ENCODE measurements at places on chromosomes 16 and 17.

GRCh38 chr17:74304184-74304583, 21.8 kb upstream of the KIF19 start:
- no peak for DNase-seq

DNA sequence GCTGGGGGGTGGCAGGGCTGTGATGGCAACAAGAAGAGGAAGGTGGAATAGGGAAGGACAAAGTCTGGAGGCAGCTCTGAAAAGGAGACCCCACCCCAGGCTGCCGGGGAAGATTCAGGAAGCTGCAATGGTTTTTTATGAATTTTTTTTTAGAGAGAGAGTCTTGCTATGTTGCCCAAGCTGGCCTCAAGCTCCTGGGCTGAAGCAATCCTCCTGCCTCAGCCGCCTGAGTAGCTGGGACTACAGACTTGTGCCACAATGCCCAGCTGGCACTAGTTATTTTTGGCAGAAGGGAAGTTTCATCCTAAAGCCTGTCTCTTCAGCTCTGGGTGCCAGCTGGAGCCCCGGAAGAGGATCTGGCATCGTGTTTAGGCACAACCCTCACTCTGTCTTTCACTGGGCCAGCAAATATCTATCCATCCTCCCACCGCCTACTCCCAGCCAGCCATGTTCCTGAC, 1.3 kb upstream of the CES3 start:
- DNase-seq: no peak

DNA sequence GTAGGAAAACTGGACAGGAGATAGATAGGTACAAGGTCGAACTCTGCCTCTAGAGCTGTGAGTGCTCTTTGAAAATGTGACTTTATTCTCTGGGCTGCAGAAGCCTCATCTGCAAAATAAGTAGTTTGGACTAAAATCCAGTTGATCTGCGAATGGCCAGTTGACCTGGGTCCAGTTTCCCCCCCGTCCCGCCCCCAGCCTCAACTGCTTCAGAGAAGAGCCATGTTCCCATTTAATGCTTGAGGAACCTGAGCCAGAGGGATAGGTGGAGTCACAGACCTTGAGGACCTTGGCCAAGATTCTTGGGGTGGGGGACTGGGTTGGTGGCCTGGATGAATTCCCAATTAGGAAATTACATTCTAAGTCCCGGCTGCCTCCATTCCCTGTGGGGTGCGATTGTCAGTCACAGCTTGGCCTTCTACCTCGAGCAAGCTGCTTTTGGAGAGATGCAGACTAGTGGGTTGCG, 14.1 kb downstream of the TBX2 start:
- no peak for DNase-seq

DNA sequence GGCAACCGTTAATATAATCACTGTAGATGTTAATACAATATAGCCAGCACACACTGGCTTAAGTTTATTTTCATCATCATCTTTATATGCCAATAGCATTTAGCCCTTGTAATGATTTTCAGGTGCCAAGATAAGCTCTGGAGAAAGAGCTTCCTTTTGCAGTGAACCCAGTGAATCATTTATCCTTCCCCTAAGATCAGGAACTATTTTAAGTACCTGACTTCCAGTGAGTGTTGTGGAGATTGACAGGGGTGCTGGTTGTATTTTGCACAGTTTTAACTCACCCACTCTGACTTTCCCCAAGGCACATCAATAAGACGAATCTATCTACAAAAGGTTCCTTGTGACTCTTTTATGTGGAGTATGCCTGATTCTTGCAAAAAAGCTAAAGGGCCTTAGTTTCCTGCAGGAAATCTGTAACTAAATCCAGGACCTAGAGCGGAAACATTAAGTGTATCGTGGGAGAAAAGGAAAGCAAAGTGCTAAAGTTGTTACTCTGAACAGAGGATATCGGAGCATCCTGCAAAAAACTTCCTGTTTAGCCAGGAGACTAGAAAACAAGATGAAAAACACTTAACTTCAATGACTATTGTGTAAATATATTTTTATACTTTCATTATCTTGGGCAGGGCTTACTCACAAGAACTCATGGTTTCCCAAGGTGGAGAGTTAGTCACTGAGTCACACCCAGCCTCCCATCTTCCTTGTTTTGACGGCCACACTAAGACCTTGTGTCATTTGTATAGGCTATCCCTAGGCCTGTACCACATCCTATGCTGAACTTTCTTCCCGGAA, 183.6 kb downstream of the MAP2K6 start:
- no peak for DNase-seq

- DNase-seq: no peak
Observed at GRCh38 chr16:5639531-5639930, 541.9 kb upstream of the EEF2KMT start.

DNA sequence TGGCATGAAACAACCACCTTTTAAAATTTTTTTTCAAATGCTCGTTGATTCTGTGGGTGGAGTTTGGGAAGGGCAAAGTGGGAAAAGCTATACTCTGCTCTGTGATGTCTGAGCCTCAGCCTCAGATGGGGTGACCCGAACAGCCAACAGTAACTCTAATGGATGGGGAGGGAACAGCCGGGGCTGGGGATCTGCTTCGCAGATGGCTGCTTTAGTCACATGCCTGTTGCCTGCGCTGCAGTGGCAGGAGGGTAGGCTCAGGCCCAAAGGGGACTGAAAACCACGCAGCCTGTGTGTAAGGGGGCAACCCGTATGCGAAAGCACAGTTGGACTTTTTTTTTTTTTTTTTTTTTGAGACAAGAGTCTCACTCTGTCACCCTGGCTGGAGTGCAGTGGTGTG, 14.9 kb upstream of the MAPK3 start:
- no peak for DNase-seq

- DNase-seq: no peak
Observed at GRCh38 chr16:1150511-1150982, 2.4 kb upstream of the CACNA1H start.

GRCh38 chr16:55467898-55468297, 11.1 kb upstream of the MMP2 start:
- DNase-seq: no peak

DNA sequence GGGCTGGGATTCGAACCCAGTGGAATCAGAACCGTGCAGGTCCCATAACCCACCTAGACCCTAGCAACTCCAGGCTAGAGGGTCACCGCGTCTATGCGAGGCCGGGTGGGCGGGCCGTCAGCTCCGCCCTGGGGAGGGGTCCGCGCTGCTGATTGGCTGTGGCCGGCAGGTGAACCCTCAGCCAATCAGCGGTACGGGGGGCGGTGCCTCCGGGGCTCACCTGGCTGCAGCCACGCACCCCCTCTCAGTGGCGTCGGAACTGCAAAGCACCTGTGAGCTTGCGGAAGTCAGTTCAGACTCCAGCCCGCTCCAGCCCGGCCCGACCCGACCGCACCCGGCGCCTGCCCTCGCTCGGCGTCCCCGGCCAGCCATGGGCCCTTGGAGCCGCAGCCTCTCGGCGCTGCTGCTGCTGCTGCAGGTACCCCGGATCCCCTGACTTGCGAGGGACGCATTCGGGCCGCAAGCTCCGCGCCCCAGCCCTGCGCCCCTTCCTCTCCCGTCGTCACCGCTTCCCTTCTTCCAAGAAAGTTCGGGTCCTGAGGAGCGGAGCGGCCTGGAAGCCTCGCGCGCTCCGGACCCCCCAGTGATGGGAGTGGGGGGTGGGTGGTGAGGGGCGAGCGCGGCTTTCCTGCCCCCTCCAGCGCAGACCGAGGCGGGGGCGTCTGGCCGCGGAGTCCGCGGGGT, at the start of gene CDH1:
Gene CDH1, plus strand, starts transcription at position 247 of the 684 bp plus-strand sequence. Its CDS starts 124 bp downstream, at position 371.
- no peak for DNase-seq

DNA sequence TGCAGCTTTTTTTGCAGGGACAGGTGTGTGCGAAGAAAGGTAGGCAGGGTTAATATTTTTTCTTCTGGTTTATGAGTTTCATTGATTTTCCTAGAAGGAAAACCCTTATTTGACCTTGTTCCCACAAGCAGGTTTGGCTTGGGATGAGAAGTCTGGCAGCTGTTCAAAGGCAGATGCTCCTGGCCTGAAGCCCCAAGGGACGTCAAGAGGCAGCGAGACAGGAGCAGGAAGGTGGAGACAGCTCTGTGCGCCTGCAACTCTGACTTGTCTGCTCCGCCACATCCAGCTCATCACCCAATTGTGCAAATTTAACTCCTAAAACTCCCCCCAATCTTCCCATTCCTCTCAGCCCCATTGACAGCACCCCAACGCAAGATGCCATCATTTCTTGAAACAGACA, 136.8 kb upstream of the XYLT1 start:
- no peak for DNase-seq

DNA sequence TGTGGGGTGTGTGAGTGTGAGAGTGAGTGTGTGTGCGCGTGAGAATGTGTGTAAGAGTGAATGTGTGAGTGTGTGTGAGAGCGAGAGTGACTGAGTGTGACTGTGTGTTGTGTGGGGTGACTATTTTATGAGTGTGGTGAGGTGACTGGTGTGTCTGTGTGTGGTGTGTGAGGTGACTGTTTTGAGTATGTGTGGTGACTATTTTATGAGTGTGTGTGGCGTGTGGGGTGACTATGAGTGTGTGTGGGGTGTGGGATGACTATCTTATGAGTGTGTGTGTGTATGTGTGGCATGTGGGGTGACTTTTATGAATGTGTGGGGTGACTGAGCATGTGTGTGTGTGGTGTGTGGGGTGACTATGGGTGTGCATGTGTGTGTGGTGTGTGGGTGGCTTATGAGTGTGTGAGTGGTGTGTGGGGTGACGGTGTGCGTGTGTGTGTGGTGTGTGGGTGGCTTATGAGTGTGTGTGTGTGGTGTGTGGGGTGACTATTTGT, 152.9 kb upstream of the PLCG2 start:
- DNase-seq: no peak

DNA sequence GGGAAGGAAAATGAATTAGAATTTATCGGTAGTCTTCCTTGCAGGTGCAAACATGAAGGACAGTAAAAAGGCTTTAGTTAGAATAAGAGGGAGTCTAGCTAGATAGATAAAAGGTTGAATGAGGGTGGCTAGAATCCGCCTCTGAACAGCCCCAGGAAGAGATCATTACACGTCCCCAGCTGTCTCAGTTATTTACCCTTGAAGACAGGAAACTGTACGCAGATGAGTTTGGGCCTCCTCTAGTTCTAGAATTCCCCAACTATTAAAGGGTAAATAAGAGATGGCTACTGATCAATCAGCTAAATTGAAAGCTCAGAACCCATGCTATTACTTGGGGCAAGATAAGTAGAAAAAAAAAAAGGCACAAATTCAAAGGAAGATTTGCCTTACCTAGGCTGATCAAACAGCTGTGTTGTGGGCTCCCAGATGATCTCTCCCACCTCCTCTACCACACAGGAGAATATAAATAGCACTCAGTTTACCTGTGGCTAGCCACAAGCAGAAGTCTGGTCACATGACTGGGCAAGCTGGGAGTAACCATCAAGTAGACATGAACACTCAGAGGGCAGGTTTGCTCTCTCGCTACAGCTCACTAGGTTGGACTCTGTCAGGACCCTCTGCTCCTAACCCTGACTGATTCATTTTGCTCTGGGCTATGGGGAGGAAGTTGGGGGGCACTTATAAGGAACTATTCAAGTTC, 17.0 kb downstream of the FAM117A start:
- DNase-seq: peak; percentile 34

- DNase-seq: no peak
Observed at GRCh38 chr16:27405546-27406451, 3.8 kb downstream of the IL21R start.

GRCh38 chr17:27631411-27631760, 398 bp downstream of the LGALS9 start:
- DNase-seq: no peak

- DNase-seq: no peak
Observed at GRCh38 chr16:84058664-84059063, 16.1 kb upstream of the SLC38A8 start.

GRCh38 chr16:86502856-86503748, 7.2 kb upstream of the FOXF1 start:
- no peak for DNase-seq

- DNase-seq: no peak
Observed at GRCh38 chr16:54050459-54051210, 236.0 kb downstream of the IRX3 start.

GRCh38 chr17:82400206-82400605, 17.9 kb upstream of the HEXD start:
- DNase-seq: no peak

DNA sequence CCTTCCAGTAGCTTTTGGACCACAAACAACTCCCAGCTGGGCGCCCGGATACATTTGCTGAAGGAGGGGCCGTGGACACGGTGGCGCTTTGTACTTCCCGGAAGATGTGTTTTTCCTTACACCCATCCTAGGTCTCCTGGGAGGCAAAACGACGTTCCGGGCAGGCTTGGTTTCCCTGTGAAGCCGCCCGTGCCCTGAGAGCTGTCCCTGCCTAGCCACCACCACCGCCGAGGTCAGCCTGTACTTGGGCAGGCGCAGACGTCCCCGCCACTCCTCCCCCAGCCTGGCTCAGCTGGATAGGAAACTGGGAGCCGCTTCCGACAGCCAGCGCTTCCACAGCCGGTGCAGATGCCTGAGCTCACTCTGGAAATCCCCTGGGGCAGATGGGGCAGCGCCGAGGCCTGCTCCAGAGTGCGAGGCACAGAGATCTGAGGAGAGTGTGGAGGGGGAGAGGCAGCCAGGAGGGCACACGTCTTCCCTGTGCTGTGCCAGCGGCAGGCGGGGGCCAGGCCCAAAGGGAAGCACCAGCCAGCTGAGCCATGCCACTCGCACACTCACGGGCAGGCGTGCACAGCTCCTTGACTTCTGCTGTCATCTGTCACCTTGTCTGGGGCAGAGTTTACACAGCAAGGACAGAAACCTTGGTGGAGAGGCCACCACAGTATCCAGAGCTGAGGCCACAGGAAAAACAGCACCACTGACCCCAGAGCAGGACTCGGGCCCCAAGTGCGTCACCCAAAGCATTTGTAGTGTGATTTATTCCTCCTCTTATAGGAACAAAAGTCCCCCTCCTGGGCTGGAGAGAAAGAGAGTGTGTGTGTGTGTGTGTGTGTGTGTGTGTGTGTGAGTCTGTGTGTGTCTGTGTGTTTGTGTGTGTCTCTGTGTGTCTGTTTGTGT, 3.0 kb downstream of the RHBDF2 start:
- no peak for DNase-seq

- no peak for DNase-seq
Observed at GRCh38 chr16:73404001-73404400, 356.1 kb upstream of the ZFHX3 start.

DNA sequence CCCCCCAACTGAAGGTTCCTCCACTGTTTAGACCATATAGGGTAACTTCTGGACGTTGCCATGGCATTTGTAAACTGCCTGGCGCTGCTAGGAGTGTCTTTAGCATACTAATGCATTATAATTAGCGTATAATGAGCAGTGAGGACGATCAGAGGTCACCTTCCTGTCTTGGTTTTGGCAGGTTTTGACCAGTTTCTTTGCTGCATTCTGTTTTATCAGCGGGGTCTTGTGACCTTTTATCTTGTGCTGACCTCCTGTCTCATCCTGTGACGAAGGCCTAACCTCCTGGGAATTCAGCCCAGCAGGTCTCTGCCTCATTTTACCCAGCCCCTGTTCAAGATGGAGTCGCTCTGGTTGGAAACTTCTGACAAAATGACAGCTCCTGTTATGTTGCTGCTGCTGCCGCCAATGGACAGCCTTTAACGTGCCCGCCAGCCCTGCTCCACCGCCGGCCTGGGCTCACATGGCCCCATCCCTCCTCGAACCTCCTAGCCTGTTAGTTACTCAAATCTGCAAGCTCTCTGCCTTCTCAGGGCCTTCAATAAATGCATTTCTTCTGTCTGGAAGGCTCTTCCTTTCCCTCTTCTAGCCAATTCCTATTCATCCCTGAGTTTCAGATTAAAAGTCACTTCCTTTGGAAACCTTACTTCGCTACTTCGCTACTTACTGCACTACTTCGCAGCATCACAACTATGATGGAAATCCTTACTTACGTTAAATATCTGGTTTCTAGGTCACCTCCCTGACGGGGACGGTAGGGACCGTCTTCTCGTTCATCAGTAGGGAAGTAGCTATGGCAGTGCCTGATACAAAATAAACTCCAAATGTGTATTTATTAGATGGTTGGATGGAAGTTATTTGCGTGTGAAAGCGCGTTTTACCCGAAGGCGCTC, 640 bp upstream of the NAGLU start:
- DNase-seq: no peak

- no peak for DNase-seq
Observed at GRCh38 chr17:8922928-8923327, 42.6 kb downstream of the PIK3R5 start.
